Heart right ventricle (tissue), 16 donors: ENCODE measurements at places on chromosomes 1 and 21. TPM values are rescaled to one million over a fixed set of nuclear protein-coding genes. Genes with fewer than 3 reads are reported as not detected.

Gene CD53
- 2.1 TPM for total RNA-seq

Gene RNF186
- not detected for total RNA-seq

Gene FCGR3B
- total RNA-seq = 8.7 TPM

GRCh38 chr21:26185021-26185420, 14.5 kb upstream of the APP start:
- DNase-seq = no peak

DNA sequence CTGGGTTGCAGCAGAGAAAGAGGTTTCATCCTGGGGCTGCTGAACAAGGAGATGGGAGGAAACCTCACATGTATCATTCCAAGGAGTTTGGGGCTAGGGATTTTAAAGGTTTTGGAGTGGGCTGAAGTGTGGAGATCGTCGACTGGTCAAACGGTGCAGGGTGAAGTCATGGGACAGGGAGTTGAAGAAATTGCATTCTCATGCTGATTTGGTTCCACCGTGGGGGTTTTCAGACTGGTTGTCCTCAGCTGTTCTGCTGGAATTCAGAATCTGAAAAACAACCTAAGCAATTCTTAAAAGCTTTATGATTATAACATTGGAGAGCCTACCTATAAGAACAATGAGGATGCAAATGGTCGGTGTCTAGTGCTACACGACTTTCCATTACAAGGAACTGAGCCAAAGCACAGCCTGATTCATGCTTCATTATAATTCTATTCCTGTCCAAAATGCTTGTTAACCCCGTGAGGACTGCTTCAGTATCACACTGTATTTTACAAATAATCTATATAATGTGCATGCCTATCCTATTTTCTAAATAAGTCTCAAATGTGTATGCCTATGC, 242.7 kb downstream of the TM2D1 start:
- no peak for DNase-seq
